CD4-positive, alpha-beta T cell treated with Interferon alpha-2 for 1 hour (primary cell): ENCODE measurements at places on chromosomes 7 and 10.

GRCh38 chr7:150756858-150757257 lies 19.6 kb downstream of the GIMAP5 start:
- DNase-seq: no peak

DNA sequence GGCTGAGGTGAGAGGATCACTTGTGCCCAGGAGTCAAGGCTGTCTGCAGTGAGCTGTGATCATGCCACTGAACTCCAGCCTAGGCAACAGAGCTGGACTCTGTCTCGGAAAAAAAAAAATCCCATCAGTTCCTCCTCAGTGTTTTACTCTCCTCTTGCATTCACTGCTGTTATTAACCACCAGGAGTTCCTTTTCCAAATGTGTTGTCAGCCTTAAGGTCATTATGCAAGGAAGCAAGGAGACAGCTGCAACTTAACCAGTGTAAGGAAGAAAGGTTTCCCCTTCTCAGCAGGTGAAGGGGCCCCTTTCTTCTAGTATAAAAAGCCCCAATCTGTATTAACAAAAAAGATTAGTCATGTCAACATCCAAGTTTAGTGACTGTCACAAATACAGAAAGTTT lies 86.6 kb upstream of the LEP start:
- no peak for DNase-seq

DNA sequence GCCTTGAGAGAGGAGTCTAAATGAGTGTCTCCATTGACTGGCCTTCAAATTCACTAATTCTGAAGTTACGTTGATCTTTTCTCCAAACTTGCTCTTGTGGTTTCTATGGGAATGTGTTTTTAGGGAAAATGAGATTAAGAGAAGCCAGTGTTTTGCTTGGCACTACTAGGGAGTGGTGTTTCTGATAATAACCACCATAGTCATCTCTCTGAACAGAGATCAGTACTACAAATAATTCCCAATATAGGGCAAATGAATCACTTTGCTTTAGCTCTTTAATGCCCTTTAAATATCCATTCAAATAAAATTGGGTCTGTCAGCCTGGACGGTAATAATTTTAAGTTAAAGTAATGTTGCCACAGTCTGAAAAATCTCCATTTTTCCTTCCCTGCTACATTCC lies 90.8 kb downstream of the NRF1 start:
- DNase-seq: no peak

- no peak for DNase-seq
Measured at GRCh38 chr10:126256864-126257263, 131.4 kb downstream of the ADAM12 start.

- no peak for DNase-seq
Measured at GRCh38 chr10:10542477-10542876, 475.2 kb upstream of the CELF2 start.

DNA sequence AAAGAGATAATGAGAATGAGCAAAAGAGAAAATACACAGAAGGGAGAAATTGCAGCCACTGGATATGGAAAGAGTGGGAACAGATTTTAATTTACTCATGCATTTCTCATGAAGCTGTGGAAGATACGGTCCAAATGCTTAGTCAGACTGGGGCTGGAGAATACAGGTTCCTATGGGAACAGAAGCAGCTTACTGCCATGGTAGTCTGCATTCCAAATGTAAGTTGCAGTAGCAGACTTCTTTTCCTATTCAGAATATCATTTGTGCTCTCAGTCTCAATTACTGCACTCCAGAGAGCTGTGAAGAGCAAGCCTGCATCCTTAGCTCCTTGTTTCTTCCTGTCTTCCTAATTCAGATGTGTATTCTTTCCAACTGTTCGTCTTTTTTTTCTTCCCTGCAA lies 190.8 kb upstream of the TMEM196 start:
- no peak for DNase-seq

- no peak for DNase-seq
Measured at GRCh38 chr7:143361552-143362130, 872 bp downstream of the FAM131B start.

DNA sequence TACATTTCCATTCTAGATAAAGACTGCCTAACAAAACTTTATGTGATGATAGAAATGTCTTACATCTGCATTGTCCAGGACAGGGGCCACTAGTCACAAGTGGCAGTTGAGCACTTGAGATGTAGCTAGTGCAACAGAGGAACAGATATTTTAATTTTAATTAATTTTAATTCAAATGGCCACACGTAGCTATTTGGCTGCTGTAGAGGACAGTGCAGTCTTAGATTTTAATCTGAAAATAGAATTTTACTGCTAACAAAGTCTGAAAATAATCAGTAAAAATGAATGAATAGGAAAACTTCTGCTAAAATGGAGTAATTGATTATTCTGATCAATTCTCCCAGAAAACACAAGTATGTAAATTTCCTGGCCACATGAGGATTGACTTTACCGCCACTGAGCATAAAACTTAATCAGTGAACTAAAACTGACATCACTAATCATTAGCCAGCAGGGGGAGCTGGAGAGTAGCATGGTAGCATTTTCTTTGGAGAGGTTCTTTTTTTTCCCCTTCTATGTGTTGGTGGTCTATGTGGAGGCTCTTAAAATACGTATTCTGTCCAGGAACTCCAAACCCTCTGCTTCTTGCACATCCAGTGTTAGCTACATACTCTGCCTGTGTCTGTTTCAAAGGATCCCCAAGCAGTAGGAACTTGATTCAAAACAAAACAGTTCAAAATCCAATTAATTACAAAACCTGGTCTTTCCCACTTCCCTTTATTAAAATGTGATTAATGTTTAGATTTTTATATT lies 52.1 kb downstream of the TSPAN12 start:
- peak; percentile 33 for DNase-seq

DNA sequence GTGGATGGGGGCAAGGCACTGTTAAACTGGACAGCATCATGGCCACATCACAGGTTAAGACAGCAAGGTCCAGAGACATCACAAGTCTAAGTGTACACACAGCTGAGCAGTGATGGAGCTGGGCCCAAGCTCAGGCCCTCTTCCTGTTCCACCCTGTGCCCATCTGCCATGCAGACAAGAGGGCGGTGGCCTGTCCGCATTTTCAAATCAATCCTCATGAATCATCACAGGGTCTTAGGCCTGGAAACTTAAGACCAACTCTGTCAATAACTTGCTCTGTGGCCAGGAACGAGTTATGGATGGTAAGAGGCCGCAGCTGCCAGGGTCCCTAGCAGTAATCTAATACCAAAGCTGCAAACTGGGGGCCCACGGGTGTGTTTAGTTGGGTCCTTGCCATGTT lies 3.2 kb downstream of the C10orf105 start:
- no peak for DNase-seq

DNA sequence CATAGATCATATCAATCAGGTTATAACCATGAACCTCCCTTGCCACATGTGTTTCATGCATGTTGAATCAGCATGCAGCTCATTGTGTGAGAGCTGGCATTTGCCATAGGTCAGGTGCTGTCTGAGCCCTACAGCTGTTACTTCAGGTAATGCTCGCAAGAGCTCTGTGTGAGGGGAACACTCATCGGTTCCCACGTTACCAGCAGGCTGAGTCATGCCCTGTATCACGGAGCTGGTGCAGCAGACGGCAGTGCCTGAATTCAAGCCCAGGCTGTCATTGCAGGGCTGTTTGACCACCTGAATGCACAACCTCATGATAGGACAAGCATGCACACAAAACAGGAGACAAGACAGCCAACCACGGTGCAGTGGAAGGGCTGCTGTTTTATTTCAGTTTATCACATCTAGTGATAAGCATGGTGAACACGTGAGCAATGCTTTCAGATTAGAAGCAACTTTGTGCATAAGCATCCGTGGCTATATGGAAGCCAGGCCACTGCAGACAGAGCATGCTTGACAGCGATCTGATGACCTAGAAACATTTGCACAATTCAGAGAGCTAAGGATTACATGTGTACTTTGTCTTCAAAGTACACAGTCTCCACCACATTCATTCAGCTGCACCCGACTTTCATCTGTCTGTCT lies 56.4 kb upstream of the PFKP start:
- no peak for DNase-seq

DNA sequence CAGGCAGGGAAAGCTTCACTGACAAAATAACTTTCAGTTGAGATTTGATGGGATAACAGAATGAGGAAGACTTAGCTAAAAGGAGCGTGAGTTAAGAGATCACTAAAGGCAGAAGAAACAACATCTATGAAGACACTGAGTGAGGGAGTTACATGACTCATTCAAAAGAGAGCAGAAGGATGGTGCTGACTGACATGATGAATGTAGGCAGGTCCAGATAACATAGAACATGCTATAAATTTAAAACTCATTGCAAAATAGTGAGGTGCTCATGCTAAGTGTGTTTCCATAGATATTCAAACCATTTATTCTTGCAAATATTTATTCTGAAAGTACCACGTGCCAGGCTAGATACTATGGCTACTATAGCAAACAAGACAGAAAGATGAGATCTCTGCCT lies 116.4 kb upstream of the DGKB start:
- DNase-seq: no peak

- DNase-seq: no peak
Measured at GRCh38 chr7:142567201-142568075, 181.8 kb upstream of the PRSS1 start.

GRCh38 chr7:75662579-75663301 lies 76.0 kb downstream of the HIP1 start:
- peak; percentile 39 for DNase-seq

GRCh38 chr7:50937727-50938126 lies 155.0 kb upstream of the GRB10 start:
- DNase-seq: no peak

- DNase-seq: peak; percentile 44
Measured at GRCh38 chr10:63866075-63866746, 345.0 kb downstream of the REEP3 start.

GRCh38 chr7:112484671-112485167 lies 3.9 kb downstream of the LSMEM1 start:
- no peak for DNase-seq

DNA sequence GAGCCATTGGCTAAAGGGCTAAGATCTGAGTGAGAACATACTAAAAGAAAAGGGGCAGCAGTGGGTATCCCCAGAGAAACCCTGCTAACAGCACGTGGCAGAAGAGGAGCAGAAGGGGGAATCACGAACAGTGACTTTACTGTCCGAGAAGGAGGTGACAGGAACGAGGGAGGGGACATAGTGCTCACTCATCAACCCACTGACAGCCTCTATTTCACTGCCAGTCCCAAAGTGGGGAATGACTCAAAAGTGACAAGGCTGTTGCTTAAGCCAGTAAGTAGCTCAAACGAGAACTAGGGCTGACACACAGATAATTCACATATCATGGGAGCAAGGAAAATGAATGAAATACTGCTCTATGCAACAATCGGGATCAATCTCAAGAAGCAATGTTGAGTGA lies 92.7 kb downstream of the RSU1 start:
- DNase-seq: no peak

DNA sequence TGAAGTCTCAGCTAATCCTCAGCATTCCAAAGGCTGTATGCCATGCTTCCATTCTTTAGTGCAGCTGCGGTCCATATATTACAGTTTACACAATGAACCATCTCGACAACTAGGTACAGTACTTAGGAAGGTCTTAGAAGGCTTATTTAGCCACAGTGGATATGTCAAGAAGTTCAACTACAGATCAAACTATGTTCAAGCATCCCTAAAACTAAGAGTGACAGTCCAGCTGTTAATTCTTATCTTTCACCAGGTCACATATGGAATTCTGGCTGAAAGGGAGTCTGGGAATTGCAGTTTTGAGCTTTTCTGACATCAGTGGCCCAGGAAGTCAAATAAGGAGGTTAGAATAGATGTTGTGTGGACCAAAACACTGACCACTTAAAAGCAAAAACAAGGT lies 106.8 kb downstream of the SDHAF3 start:
- no peak for DNase-seq

GRCh38 chr10:49526619-49527018 lies 12.3 kb downstream of the ERCC6 start:
- no peak for DNase-seq

DNA sequence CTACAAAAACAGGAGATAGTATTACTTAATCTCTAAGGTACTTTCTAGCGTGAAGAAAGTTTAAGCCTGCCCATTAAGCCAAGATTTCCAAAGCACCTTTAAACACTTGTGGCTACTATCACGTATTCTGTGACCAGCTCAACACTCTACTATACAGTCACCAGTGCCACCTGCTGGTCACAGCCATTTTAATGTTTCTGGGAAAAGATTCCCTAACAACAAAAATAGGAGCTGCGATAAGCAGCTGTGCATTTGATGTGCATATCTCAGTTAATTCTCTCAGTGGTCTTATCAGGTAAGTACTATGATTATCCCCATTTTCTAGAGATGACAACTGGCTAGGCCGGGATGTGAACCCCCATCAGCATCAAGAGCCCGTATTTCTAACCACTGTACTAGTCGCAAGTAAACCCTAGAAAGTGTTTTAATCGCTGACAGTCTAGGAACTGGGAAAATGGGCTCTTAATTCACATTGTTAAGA lies 860 bp downstream of the SEC31B start:
- DNase-seq: peak; percentile 73

GRCh38 chr7:34011017-34011695 lies 105.8 kb downstream of the BMPER start:
- no peak for DNase-seq

- peak; percentile 4 for DNase-seq
Measured at GRCh38 chr7:80128918-80129317, 5.7 kb upstream of the GNAI1 start.

- DNase-seq: no peak
Measured at GRCh38 chr7:150829426-150829825, 22.9 kb upstream of the AOC1 start.

DNA sequence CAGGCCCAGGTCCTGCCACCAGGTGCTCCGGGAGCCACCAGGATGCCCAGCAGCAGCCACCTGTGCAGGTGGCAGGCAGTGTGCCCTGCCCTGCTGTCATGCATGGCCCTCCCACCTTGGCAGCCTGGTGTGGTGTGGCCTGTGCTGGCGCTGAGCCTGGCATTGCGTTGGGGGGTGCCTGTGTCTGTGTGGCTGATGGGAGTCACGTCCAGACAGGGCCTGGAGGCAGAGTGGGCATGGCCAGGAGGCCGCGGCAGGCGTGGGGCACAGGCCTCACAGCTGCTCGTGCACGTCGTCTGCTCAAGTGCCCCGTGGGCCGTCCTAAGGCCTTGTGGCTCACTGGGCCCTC lies 8.7 kb downstream of the TTYH3 start:
- DNase-seq: no peak

GRCh38 chr10:70925377-70926225 lies 37.2 kb upstream of the PCBD1 start:
- DNase-seq: peak; percentile 44

GRCh38 chr7:27165996-27166530 lies 726 bp upstream of the HOXA9 start:
- DNase-seq: no peak

GRCh38 chr10:11529276-11529903 lies 82.1 kb downstream of the USP6NL start:
- no peak for DNase-seq

DNA sequence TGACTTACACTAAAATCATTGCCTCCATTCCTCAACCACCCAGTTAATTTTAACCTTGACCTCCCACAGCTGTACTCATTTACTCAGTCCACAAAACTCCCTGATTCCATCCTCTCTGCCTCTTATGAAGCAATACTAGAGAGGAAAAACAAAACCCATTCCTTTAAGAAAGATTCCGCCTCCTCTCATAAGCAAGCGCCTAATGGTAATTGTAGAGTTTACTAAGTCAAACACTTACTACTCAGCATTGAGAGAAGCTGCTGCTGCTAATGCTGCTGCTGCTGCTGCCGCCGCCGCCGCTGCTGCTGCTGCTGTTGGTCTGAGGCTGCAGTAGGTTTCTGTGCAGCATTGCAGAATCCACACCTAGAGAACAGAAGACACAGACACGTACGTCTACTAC lies 2.1 kb upstream of the ADD3 start:
- DNase-seq: no peak
